ENCODE measurements at places on chromosomes 1 and 21. TPM values are rescaled to one million over a fixed set of nuclear protein-coding genes. Genes with fewer than 3 reads are reported as not detected.

The ANGPTL3 gene
- total RNA-seq: 1.2 TPM

The AIM2 gene
- not detected for total RNA-seq

DNA sequence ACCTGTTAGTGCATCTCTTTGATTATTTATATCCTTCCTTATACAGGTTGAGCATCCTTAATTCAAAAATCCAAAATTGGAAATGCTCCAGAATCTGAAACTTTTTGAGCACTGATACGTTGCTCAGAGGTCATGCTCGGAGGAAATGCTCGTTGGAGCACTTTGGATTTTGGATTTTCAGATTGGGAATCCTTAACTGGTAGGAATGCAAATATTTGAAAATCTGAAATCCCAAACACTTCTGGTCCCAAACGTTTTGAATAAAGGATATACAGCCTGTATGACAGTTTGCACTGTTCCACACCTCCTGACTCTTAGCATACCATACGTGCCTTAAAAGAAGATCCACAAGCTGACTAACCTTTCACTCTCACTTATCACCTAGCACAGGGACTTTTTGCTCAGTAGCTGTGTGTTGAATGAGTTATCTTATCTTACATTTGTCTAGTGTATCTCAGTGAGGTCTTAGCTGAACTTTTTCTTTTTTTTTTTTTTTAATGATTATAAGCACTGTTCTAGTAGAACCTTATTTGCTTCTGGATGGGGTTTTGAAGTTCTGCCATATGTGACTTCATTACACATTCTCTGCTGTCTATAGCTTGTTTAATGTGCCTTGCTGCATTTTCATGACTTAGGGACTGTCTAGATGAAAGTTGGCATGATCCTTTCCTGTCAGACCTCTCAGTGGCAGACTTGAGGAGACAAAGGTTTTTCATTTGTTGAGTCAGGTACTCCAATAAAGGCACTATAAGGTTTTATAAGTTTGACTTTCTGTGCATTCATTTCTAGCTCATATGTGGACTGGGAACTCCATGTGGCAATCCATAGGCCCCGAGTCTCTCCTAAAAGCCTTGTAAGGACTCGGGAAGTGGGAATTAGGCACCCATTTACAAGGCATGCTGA is 21.6 kb downstream of the PTGFRN start:
- no peak for DNase-seq

DNA sequence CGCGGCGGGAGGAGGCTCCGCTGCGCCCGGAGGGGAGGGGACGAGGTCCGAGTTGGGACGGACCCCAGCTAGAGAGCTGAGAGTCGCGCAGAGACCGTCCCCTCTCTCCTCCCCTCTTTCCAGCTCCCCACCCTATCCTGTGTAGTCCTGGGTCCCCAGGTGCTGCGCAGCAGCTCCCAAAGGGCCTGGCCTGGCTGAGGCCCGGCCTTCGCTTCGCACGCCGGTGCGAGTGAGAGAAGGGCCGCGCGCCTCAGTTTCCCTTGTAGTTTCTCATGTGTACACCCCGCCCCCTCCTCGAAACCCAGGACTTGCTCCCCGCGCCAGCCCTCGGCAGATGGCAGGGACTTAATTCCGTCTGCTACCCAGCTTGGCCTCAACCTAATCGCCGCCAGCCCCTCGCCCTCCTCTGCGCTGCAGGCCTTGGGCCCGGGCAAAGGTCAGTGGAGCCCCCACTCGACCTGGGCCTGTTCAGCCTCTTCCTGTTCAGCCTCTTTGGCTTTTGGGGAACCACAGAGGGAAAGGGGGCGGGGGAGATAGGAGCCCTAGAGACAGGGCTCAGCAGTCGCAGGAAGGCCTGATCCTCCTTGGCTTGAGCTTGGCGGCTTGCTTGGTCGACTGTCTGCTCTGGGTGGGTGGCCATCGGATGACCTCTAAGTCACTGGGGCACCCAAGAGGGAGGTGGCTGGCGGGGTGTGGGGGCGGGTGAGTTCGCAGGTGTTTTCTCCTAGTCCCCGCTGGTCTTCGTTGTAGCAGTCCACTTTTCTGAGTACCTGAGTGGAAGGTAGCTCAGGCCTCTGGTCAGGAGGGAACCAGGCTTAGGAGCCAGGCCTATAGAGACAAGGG is 1.0 kb downstream of the ZNF687 start:
- peak; percentile 68 for DNase-seq

- no peak for DNase-seq
Measured at GRCh38 chr1:180154003-180154324, 705 bp upstream of the QSOX1 start.

DNA sequence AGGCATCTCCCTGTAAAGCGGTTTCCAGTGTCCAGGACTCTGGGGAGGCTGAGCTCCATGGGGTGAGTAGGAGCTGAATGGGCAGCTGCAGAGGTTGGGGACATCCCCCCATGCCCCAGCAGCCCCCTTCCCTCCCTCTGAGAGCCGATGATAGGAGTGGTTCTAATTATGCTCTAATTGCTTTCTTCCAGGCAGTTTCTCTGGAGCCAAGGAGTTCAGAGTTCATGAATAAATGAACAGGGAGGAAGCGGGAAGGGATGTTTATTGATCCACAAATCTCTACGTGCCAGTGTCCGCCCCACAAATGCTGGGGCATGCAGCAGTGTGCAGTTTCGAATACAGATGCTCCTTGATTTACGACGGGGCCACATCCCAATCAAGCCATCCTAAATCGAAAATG is 15.6 kb downstream of the NKAIN1 start:
- DNase-seq: no peak

- DNase-seq: no peak
Measured at GRCh38 chr1:78375996-78376395, 114.8 kb upstream of the PTGFR start.
